ENCODE measurements at places on chromosomes 7 and 10. TPM values are rescaled to one million over a fixed set of nuclear protein-coding genes. Genes with fewer than 3 reads are reported as not detected.
A peak's percentile ranks its signal among the peaks of the same experiment; 100 is the strongest.

Gene CALHM1
- not detected for total RNA-seq

Gene TWIST1
- 3.1 TPM for total RNA-seq

Gene NEURL1
- total RNA-seq, result 3.7 TPM

Gene NXPH1
- total RNA-seq, result not detected

- no peak for ATAC-seq
These were observed 208.4 kb upstream of the LRRTM3 start for GRCh38 chr10:66717231-66717981.

DNA sequence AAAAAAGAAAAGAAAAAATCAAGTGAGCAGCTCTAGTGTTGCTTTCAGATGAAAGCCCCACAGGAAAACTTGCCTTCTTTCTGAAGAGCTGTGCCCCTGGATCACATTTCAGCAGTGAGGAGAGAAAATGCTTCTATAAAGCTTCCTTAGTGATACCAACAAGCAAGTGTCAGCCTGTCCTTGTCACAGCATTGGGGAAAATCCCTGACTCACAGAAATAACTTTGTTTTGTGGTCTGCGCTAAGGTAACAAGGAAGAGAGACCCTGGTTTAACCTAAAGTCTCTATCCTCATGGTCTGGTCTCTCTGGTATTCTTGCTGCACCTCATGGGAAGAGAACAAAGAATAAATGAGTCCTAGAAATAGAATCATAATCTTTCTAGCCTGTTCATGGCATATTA is 885.2 kb upstream of the SORCS1 start:
- no peak for ATAC-seq

- no peak for ATAC-seq
These were observed 11.8 kb upstream of the TSPAN12 start for GRCh38 chr7:120869700-120870099.

DNA sequence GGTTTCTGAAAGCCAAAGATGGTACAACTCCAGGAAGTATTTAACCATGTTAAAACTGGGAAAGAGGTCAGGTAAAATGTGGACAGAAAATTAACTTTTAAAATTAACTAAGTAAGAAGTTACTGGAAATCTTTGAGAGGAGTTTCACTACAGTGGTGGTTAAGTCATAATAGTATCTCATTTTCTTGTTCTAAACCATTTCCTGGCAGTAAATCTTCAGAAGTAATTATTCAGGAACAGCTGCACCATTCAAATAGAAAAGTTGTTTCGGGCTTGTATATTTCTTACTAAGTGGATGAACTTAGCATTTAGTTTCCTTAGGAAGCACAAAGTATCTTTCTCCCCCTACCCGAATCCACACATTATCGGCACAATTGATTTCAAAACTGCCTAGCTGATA is 27.1 kb downstream of the COPG2 start:
- peak; percentile 88 for ATAC-seq

DNA sequence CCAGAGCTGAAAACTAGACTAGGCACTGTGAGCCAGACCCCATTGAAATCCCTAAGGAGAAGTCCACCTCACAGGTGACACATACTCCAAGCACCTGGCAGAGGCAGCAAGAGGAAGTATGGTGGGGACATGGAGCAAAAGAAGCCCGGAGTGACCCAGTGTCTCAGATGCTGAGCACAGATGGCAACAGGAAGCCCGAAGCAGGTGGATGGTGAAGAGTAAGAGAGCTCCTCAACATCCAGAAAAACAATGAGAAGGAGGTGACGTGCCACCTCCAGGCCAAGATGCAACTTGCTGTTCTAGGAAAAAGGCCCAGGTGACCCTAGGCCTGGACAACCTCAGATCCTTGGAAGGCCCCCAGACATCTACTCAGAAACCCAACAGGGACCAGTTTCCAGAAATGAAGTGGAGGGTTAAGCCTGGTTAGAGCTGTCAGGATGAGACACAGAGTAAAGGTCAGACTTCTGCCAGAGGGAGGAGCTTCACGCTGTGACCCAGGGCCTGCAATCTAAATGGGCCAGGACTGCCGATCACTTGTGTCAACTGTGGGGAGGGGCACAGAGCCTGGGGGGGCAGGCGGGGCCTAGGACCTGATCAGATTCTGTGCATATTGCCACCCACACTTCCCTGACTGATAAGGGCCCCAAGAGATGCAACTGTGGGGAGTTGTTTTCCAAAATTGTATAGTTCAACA is 2.4 kb upstream of the COBL start:
- no peak for ATAC-seq

- no peak for ATAC-seq
These were observed 25.2 kb downstream of the PHTF2 start for GRCh38 chr7:77823787-77824186.

DNA sequence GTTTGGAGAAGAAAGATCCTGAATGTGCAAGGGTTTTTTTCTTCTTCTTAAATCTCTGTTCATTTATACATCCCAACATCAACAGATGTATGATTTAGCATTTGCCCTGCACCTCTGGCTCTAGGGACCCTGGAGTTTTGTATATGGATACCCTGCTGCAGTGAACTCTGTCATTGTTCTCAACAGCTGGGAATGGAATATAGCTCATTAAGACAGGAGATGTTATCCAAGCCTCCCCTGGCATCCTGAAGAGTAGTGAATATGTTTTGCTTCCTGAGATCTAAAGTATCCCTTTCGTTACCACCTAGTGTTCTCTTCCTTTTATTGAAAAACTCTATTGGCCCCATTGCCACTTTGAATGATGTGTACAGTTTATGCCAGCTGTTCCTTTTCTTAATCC is 275.9 kb downstream of the EXOC4 start:
- ATAC-seq, result no peak

GRCh38 chr7:139753081-139753692 is 24.6 kb downstream of the HIPK2 start:
- no peak for ATAC-seq

GRCh38 chr10:91590142-91590903 is 42.5 kb downstream of the PPP1R3C start:
- ATAC-seq, result no peak

GRCh38 chr10:4470231-4470835 is 355.7 kb upstream of the AKR1E2 start:
- ATAC-seq, result no peak

DNA sequence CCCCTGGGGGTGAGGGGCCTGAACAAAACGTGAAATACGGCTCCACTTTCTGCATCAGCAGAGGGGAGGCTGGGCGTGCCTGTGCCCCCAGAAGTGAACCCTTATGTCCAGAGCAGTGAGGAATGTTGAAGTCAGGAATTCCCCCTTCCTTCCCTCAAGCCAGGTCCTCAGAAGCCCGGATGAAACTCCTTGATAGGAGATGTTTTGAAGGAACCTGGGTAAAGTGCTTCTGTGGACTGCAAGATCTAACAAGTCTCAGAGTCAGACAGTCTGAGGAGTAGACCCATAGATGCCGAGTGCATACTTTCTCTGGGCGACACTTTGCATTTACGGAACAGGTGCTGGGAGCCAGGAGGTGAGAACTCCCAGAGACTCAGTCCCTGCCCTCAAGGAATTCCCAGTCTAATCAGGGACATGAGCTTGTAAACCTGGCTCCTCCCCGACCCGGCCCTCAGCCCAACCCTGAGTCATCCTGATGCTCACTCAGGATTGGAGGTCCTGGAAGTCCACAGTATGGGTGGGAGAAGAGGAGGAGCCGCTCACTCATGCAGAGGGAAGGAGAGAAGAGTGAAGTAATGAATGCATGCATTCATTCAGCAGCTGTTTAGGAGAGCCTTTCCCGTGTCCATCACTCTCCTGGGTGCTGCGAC is 179.5 kb upstream of the ITGB1 start:
- no peak for ATAC-seq

DNA sequence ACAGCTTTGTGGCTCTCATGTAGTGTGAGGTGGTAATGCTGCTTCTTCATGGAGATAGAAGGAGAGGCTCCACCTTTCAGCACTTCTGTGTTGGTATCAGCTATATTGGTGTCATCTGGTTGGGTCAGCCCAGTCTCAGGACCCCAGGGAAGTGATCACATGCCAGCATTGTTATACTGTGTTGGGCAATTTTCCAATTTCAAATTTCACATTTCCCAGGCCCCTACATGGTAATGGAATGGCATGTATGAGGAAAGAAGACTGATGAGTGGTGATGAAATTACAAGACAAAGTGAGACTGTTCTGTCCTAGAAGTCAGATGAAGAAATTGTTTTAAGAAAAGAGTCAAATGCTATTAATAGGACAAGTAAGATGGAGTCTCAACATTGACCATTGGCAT is 3.7 kb upstream of the AKR1C3 start:
- ATAC-seq, result no peak

GRCh38 chr10:131059881-131060280 is 251.6 kb downstream of the TCERG1L start:
- no peak for ATAC-seq

All from activated T-helper 17 cell treated with anti-CD3 and anti-CD28 coated beads, Interleukin-2, amount 50 U/mL, for 72 hours (primary cell).